Left renal cortex interstitium (tissue), 4 donors: ENCODE measurements at places on chromosomes 3 and 15.
A peak's percentile ranks its signal among the peaks of the same experiment; 100 is the strongest.

DNA sequence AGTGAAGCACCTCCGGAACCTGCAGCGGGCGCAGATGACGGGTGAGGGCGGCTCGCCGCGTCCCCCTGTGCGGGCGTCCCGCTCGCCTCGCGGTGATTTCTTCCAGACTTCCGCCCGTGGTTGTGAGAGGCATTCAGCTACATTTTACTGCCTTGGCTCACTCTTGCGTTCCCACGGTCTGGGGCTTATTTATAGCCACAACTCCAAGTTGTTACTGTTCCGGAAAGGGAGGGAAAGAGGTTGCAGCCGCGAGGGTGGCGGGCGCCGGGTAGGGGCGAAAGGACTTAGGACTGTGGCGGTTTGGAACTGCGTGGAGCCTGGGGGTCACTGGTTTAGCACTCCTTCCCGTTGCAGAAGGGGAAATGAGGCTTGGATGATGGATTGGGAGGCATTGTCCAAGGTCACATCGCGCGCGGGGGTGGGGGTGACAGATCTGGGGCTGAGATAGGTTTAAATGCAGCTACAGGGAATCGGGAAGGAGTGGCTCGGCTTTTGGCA lies 1.1 kb downstream of the HES1 start:
- DNase-seq: no peak

- DNase-seq: no peak
These were observed 65.8 kb downstream of the NSMCE3 start for GRCh38 chr15:29203718-29204368.

- no peak for DNase-seq
These were observed 105.6 kb upstream of the HES1 start for GRCh38 chr3:194030372-194030771.

DNA sequence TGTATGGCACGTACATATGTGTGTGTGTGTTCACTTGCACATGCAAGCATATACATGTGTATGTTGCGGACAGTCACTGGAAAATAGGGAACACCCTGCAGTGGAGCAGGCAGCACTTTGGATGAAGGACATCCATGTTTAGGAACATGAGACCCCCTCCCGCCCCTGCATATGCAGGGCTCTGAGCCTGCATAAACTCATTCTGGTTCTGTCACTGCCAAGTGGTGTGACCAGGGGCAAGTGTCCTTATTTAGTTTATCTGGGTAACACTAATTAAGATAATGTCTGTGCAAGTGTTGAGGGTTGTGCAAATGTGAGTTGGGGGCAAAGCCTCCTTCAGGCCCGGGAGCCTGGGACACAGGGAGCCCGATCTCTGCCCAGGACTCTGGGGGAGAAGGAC lies 105.7 kb downstream of the CORO2B start:
- no peak for DNase-seq

DNA sequence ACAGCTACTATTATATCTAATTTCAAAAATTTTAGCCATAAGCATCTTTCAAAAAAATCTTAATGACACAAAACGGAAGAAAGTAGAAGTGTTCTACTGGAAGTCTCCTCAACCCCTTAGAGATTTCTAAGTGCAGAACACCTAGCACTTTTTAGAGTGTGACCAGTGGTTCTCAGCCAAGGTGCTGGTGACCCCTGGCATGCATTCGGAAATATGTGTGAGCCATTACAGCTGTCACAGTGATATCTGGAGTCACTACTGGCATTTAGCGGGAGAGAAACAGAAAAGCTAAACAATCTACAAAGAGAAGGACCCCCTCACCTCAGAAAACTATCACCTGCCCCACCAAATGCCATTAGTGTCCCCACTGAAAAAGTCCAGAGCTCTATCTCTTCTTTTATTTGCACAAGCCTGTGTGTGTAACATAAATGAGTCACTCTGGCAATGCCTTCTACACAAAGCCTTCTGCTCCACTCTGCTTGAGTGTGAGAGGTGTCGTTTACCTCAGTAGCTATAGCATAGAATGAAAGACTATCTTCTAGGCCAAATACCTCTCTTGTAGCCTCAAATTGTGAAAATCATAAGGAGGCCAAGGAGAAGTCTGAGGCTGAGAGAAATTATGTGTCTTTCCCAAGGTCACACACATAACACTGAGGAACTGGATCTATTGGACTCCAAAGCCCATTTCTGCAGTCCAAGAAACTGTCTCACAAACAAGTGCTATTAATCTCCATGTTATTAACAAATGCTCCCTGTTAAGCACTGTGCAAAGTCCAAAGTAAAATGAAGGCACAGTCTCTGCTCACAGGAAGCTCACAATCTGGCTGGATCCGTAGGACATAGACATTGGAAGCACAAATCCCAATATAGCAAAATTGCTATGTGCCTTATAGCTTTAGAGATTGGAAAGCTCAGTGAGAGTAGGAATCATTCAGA lies 28.5 kb upstream of the KCNMB2 start:
- DNase-seq: no peak

DNA sequence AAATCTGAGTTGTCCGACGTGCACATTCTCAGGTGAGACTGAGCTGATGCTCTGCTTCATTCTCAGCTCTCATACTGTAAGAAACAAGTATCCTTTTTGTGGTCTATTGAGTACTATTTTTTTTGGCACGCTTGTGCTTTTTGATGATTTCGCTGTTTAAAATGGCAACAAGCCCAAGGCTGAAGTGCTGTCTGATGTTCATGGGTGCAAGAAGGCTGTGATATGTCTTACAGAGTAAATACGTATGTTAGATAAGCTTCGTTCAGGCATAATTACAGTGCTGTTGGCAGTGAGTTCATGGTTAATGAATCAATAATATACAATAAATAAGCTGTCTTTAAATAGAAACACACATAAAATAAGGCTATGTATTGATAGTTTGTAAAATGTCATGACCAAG lies 27.2 kb downstream of the AQR start:
- DNase-seq: no peak

- no peak for DNase-seq
These were observed 52.8 kb downstream of the RASA2 start for GRCh38 chr3:141539431-141540187.

- DNase-seq: no peak
These were observed 95.9 kb downstream of the FLNB start for GRCh38 chr3:58104151-58104550.

- DNase-seq: no peak
These were observed 37.5 kb downstream of the EHD4 start for GRCh38 chr15:41934843-41935242.

- DNase-seq: peak; percentile 59
These were observed 2.0 kb upstream of the BHLHE40 start for GRCh38 chr3:4977001-4977852.

DNA sequence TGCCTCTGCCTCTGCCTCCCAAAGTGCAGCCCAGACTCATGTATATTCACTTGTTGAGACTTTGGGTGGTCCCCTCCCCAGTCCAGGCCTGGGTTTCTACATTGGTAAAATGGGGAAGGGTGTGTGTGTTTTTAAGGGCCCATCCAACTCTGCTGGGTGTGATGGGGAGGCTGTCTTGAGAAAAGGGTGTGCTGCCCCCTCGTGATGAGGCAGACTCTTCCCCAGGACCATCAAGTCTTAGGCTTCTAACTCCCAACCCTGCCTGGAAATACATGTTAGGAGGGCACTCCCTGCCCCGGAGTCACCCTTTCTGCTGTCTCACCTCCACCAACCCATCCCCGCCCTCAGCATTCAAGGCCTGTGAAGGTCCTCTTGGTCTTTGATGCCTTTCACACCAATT lies 4.4 kb upstream of the PTPN23 start:
- DNase-seq: no peak

DNA sequence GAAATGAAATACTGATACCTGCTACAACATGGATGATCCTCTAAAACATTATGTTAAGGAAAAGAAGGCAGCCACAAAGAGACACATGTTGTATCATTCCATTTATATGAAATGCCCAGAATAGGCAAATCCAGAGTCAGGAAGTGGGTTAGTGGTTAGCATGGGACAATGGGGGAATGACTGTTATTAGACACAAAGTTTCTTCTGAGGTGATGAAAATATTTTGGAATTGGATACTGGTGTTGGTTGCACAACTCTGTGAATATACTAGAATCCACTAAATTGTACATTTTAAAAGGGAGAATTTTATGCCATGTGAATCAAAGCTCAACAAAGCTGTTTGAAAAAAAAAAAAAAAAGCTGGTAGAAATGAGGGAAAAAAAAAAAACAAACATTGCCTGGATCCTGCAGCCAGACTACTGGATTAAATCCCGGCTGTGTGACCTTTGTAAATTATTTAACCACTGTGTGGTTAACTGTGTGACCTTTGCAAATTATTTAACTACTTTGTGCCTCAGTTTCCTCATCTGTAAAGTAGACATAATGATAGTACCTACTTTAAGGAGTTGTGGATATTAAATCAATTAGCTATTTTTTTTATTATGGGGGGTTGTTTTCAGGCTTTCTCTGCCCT lies 75.6 kb upstream of the PRICKLE2 start:
- DNase-seq: no peak

- DNase-seq: no peak
These were observed 3.0 kb downstream of the GCSAM start for GRCh38 chr3:112129925-112130637.

DNA sequence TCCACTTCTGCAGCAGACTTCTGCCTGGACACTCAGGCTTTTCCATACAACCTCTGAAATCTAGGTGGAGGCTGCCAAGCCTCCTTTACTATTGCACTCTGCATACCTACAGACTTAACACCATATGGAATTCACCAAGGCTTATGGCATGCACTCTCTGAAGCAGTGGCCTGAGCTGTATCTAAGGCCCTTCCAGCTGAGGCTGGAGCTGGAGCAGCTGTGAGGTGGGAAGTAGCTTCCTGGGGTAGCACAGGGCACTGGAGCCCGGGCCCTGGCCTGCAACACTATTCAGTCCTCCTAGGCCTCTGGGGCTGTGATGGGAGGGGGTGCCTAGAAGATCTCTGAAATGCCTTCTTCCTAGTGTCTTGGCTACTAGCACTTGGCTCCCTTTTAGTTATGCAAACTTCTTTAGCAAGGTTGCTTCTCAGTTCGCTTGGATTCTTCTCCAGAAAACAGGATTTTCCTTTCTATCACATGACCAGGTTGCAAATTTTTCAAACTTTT lies 186.6 kb upstream of the RORA start:
- no peak for DNase-seq

DNA sequence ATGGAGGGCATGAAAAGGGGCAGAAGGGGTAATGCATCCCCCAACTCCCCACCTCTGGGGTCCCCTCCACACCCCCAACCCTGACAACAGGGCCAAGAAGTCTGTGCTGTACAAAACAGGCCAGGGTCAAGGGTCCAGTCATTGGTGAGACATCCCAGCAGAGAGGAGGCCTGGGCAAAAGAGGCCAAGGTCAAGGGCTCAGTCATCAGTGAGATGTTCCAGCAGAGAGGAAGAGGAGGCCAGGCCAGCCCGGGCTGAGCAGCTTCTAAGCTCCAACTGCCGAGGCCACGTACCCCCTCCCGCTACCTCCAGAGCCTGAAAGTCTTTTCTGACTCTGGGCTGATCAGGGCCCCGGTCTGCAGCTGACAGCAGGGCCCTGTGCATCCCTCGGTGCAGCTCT lies 52.4 kb downstream of the LHFPL4 start:
- no peak for DNase-seq

GRCh38 chr3:170848292-170848917 lies 21.6 kb downstream of the RPL22L1 start:
- DNase-seq: no peak

- no peak for DNase-seq
These were observed 1.0 kb upstream of the CD200R1L start for GRCh38 chr3:112847692-112848091.
